Nephron progenitor cell (in vitro differentiated cells): ENCODE measurements at places on chromosomes 7 and 10.
A peak's percentile ranks its signal among the peaks of the same experiment; 100 is the strongest.

DNA sequence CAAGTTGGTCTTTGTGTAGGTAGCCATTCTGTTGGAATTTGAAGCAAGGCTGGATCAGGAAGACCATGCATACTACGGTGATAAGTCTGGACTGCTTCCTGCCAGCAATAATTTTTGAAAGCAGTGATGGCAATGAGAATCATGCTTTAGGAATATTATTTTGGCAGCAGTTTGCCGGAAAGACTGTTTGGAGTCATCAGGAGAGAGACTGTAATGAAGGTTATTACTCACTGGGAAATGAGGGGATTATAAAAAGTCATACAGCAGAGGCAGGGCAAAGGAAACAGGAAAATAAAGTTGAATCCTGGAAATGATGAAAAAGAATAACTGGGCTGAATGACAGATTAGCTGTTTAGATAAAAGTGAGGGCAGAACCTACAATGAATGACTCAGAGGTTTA lies 1136.8 kb upstream of the AUTS2 start:
- H3K4me3 ChIP-seq, result no peak overlapping the region
- peaks cover 11% of the 10 kb centered on the region for H3K36me3 ChIP-seq
- H3K27me3 ChIP-seq, result peaks cover 17% of the 10 kb centered on the region
- H3K4me1 ChIP-seq, result peaks cover 12% of the 10 kb centered on the region

- H3K4me1 ChIP-seq, result peaks cover 9% of the 10 kb centered on the region
- no peak for DNase-seq
- H3K27ac ChIP-seq, result no peak overlapping the region
- peaks cover 6% of the 10 kb centered on the region for H3K27me3 ChIP-seq
- H3K36me3 ChIP-seq, result no peaks in the 10 kb centered on the region
Observed at GRCh38 chr10:77068969-77069368, 568.6 kb downstream of the KCNMA1 start.

DNA sequence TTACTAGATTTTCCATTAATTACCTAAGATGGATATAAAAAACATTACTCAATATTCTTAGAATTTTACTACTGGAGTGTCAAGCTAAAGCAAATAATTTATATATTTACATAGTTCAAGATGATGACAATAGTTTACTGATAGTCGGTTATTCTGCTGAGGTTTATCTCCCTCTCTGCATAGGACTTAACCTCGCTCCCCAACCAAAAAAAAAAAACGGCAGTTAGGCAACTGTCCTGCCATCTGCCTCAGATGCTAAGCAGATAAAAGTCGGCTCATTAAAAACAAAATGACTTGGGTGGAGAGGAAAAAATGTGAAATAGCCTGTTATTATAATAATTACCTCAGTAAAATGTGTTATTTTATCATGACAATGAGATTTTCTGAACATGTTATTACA lies 14.0 kb upstream of the ITGB8 start:
- H3K27ac ChIP-seq, result no peak overlapping the region
- H3K36me3 ChIP-seq, result no peaks in the 10 kb centered on the region
- H3K4me1 ChIP-seq, result peaks cover 8% of the 10 kb centered on the region
- no peak overlapping the region for H3K4me3 ChIP-seq
- no peak for DNase-seq
- H3K27me3 ChIP-seq, result peaks cover 10% of the 10 kb centered on the region

- peak overlapping the region; percentile 89 for H3K27ac ChIP-seq
- peaks cover 98% of the 10 kb centered on the region for H3K4me1 ChIP-seq
- peaks cover 47% of the 10 kb centered on the region for H3K36me3 ChIP-seq
- peak overlapping the region; percentile 62 for H3K4me3 ChIP-seq
- DNase-seq, result no peak
Observed at GRCh38 chr10:125063256-125063925, 97.0 kb downstream of the CTBP2 start.

DNA sequence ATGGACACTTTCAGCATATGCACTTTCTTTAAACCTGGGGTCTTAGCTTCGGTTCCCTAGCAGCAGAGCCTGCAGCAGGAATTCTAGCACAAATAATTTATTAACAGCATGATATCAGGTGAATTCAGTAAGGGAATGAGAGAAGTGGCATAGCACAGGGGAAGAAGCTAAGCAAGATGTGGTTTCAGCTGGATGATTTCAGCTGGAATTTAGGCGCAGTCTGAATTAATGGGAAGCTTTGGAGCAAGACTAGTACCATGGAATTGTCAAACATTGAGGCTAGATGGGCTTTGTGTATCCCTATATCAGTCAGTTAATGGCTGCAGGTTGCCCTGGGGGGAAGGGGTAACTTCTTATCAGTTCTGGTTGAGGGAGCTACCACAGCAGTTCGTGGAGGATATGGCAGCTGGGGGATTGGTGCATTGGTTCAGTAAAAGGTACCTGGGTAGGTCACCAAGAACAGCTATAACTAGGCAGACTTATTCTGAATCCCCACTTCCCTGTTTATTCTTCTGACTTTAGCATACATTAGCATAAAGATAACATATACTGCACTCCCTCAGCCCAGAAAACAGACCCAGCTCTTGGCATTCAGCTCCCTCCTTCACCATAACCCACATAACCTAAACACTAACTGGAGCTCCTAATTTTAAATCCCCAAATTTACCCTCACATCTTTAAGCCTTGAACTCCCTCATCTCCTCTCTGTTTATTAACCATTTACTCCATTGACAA lies 46.8 kb upstream of the NAMPT start:
- H3K4me1 ChIP-seq, result no peaks in the 10 kb centered on the region
- peaks cover 3% of the 10 kb centered on the region for H3K27me3 ChIP-seq
- DNase-seq, result no peak
- H3K27ac ChIP-seq, result no peak overlapping the region
- H3K36me3 ChIP-seq, result no peaks in the 10 kb centered on the region

GRCh38 chr7:26549281-26549944 lies 257.8 kb downstream of the SNX10 start:
- peaks cover 42% of the 10 kb centered on the region for H3K4me1 ChIP-seq
- peak overlapping the region; percentile 53 for H3K27ac ChIP-seq
- H3K36me3 ChIP-seq, result no peaks in the 10 kb centered on the region
- no peak for DNase-seq
- peaks cover 12% of the 10 kb centered on the region for H3K27me3 ChIP-seq

DNA sequence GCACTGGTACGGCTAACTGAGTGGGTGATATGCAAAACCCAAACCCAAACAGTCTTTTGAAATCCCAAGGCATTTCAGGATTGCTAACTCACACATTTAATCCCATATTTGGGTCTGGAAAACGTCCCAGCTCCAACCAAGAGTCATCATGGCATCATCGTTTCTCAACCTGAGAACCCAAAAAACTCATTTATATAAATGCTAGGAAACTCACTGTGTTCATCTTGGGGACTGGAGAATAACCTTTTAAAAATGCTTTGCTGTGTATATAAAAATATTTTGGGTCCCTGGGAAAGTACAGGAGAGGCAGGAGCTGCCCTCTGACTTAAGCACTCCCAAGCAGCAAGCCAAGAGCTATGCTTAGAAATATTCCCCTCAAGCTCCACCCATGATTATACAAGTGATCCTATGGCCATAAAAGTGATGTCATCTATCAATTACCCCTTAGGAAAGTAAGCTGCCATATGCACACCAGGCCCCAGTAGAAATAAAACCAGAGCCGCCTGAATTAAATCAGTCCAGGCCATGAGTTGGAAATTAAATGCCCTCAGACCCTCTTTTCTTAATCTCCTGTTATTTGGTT lies 352.1 kb downstream of the FRMD4A start:
- peaks cover 12% of the 10 kb centered on the region for H3K36me3 ChIP-seq
- no peak for DNase-seq
- no peaks in the 10 kb centered on the region for H3K27me3 ChIP-seq
- H3K4me3 ChIP-seq, result no peak overlapping the region

DNA sequence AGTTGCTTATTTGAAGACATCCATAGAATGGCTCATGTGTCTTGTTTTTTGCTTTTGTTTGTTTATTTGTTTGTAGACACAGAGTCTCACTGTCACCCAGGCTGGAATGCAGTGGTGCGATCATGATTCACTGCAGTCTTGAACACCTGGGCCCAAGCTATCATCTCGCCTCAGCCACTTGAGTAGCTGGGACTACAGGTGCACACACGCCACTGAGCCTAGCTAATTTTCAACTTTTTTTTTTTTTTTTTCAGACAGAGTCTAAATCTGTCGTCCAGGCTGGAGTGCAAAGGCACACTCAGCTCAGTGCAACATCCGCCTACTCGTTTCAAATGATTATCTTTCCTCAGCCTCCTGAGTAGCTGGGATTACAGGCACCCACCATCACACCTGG lies 83.3 kb upstream of the KLF6 start:
- no peak for DNase-seq
- no peaks in the 10 kb centered on the region for H3K36me3 ChIP-seq
- peaks cover 40% of the 10 kb centered on the region for H3K4me1 ChIP-seq
- H3K27me3 ChIP-seq, result peaks cover 8% of the 10 kb centered on the region

DNA sequence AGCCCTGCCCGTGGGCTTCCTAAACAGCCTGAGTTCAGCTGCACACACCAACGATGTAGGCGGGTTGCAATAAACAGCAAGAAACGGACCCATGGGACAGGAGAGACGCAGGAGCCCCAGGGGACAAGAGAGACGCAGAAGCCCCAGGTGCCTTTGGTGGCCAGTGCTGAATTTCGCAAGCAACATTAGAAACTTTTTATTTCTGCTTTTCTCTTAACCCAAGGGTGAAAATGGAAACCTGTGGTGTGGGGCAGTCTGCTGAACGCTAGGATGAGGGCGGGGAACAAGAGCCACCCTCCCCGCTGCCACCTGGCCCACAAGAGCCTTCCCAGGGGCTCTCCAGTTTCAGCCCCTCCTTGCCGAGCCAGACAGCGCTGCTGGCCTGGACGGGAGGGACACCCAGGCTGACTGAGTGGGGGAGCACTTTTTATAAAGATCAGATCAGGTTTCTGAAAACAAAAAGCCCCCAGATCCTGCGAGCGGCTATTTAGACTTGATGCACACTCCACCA lies 20.0 kb upstream of the GPR146 start:
- DNase-seq, result no peak
- H3K4me1 ChIP-seq, result peaks cover 58% of the 10 kb centered on the region
- H3K27me3 ChIP-seq, result peaks cover 11% of the 10 kb centered on the region
- H3K4me3 ChIP-seq, result peak overlapping the region; percentile 61
- peak overlapping the region; percentile 36 for H3K27ac ChIP-seq

DNA sequence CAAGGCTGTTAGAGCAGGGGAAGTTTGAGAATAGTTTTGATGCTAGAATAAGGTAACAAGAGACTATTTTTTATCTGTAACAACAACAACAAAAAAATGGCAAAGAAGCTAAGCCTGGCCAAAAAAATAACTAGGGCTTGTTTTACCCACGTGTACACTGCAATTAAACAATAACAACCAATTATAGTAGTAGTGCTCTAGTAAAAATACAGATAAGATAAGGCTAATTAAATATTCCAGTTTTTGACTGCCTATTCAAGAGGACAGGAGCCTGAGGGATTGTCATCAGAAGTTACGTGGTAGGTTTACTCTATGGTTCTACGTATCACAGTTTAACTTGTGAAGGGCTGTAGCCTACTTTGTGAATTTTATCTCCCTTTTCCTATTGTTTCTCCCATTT lies 29.2 kb downstream of the PCGF5 start:
- no peak overlapping the region for H3K4me3 ChIP-seq
- H3K27me3 ChIP-seq, result no peaks in the 10 kb centered on the region

GRCh38 chr10:133156674-133157579 lies 3.1 kb upstream of the KNDC1 start:
- H3K4me1 ChIP-seq, result peaks cover 5% of the 10 kb centered on the region
- H3K36me3 ChIP-seq, result no peaks in the 10 kb centered on the region
- peaks cover 35% of the 10 kb centered on the region for H3K27me3 ChIP-seq

DNA sequence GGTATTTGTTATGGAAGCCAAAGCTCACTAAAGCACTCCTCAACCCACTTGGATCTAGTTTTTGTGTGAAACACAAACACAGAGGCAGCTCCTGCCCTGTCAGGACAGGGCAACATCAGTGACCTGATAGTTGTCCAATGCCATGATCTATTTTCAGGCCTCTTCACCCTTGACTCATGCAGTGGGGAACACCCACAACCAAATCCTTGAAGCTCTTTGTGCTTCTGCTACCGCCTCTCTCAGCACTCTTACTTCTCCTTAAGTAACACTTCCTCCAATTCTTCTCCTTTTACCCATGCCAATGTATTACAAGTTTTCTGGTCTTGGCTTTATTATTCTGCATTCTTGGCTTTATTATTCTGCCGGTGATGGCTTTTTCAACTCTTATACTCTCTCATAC lies 425.3 kb downstream of the INHBA start:
- DNase-seq, result no peak
- no peaks in the 10 kb centered on the region for H3K36me3 ChIP-seq
- peaks cover 17% of the 10 kb centered on the region for H3K4me1 ChIP-seq

- DNase-seq, result no peak
- H3K36me3 ChIP-seq, result no peaks in the 10 kb centered on the region
Observed at GRCh38 chr7:108245523-108246226, 115.5 kb upstream of the LAMB4 start.

DNA sequence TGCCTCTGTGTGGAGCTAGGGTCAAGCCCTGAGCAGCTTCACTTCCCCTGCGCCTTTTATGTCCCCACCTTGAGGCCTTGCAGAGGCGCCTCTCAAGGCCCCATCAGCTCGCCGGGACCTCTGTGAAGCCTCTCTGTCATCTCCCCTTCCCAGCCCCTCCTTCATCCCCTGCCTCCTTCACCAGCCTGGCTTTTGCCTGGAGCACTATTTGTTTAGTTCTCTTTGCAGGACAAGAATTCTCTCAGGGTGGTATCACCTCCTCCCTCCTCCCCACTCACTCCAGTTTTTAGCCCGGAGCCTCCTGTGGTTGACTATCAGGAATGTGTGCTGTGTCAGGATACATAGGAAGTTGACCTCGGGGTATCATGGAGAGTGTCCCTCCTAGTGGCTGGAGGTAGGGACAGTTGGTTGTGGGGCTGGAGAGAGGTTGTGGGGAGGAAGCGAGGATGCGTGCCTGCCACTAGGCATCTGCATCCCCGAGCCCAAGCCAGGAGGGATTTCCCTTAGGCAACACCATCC lies 89.8 kb upstream of the ANLN start:
- H3K27ac ChIP-seq, result no peak overlapping the region
- H3K4me1 ChIP-seq, result peaks cover 41% of the 10 kb centered on the region
- no peaks in the 10 kb centered on the region for H3K36me3 ChIP-seq
- no peak for DNase-seq
- no peak overlapping the region for H3K4me3 ChIP-seq

GRCh38 chr10:50527442-50528043 lies 96.2 kb downstream of the SGMS1 start:
- H3K27me3 ChIP-seq, result no peaks in the 10 kb centered on the region
- DNase-seq, result no peak
- no peak overlapping the region for H3K27ac ChIP-seq
- H3K36me3 ChIP-seq, result no peaks in the 10 kb centered on the region
- H3K4me1 ChIP-seq, result no peaks in the 10 kb centered on the region

- no peak overlapping the region for H3K27ac ChIP-seq
- peaks cover 2% of the 10 kb centered on the region for H3K27me3 ChIP-seq
- no peaks in the 10 kb centered on the region for H3K36me3 ChIP-seq
- DNase-seq, result no peak
Observed at GRCh38 chr10:132654121-132654571, 116.6 kb downstream of the INPP5A start.

GRCh38 chr10:71429929-71430328 lies 33.2 kb downstream of the CDH23 start:
- H3K4me3 ChIP-seq, result no peak overlapping the region
- DNase-seq, result no peak
- H3K27me3 ChIP-seq, result peaks cover 14% of the 10 kb centered on the region
